ENCODE measurements at places on chromosomes 16 and 17.

DNA sequence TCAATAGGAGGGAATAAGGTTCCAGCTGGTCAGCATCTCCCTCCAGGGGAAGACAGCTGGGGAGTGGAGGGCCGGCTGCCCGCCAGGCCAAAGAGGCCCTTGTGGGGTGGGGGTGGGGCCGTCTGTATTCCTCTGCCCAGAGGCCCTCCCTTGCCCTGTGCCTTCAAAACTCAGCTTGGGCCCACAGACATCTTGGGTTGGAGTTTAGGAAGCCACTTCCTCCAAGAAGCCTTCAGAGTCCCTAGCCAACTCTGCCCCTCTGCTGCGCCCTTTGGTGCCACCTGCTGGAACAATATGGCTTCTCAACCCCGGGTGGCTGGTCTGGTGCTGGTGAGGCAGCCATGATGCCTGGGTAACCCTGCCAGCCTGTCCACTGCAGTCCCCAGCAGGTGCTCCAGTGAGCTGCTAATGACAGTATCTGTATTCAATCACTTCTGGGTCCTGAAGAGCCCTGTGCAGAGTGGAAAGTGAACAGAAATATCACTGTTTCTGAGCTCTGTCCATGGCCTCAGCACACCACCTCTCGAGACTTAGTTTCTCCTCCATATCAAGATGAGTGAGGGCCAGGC, 16.7 kb downstream of the HSD11B2 start:
- DNase-seq = peak; percentile 33

GRCh38 chr16:86925067-86925791, 346.9 kb downstream of the FOXL1 start:
- DNase-seq = no peak

DNA sequence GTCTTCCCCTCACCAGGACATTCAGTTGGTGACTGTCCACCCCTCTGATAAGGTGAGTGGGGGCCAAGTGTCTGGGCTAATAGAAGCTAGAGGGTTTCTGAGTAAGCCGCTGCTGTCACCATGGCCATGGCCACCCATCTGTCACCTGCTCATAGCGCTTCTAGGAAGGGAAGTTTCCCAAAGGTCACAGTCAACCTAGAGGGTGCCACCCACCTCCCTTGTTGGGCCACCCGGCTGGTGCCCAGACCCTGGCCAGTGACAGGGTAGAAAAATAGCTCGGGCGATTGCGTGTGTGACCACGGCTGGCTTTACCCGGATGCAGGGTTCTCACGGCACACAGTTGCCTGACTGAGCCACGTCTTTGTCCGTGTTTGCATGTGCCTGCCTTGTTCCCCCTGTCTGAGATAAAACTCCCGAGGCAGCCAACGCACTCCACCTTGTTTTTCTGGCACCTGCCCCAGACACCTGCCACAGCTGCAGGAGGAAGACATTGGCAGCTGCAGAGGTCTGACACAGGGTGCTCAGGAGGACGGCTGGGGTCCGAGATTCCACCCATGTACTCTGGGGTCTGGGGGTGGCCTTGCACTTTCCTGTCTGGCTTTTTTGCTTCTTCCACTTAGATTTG, 809 bp downstream of the PIRT start:
- no peak for DNase-seq

- DNase-seq = no peak
Measured at GRCh38 chr16:49701789-49702494, 154.0 kb downstream of the ZNF423 start.

GRCh38 chr17:63665527-63666214, 34.3 kb downstream of the LIMD2 start:
- DNase-seq = no peak

- DNase-seq = no peak
Measured at GRCh38 chr16:23316232-23316631, 14.1 kb downstream of the SCNN1B start.

DNA sequence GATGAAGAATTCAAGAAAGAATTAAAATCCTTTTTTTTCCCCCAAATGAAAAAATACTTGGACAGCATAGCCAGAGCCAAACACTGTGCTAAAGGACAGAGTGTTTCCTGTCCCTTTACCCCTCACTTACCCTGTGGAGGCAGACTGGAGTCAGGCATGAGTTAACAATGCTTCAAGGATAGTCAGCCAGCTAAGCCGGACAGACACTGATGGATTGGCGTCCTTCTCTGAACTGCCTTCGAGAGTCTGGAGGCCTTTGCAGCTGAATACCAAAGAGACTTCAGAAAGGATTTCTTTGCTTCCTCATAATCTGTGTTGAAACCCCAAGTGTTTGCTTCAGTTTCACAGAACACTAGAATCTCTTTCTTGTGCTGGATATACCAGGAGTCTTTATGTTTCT, 4.6 kb downstream of the METTL9 start:
- no peak for DNase-seq

DNA sequence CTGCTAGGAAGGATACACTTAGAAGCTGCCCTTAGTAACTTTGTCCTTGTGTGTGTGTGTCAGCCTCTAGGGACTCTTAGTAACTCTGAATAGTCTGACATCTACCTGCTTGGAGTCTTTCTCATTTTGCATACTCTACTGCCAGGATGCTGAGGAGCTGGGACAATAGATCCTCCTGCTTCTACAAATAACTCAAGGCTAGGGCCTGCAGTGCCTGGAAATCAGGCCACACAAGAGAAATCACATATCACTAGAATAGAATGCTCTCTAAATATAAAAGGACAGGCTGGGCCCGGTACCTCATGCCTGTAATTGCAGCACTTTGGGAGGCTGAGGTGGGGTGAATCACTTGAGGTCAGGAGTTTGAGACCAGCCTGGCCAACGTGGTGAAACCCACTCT, 38.5 kb upstream of the SLC25A19 start:
- DNase-seq = no peak

DNA sequence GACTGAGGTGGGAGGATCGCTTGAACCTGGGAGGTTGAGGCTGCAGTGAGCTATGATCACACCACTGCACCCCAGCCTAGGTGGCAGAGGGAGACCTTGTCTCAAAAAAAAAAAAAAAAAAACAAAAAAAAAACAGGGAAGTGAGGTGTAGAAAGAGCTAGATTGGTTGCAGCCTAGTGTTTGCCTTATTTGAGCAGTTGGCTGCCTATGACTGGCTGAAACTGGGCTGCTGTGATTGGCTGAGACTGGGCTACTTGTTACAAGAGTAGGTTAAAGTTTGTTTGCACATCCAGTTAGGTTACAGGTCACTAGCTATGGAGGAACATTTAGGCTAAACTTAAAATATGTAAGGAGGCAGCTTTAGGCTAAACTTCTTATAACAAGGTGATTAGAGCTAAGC, 5.7 kb downstream of the DHRS7B start:
- DNase-seq = no peak

GRCh38 chr17:43784068-43784467, 3.8 kb downstream of the CFAP97D1 start:
- no peak for DNase-seq

GRCh38 chr17:4249452-4250029, 14.2 kb downstream of the ANKFY1 start:
- no peak for DNase-seq

- DNase-seq = no peak
Measured at GRCh38 chr17:15918661-15919259, 26.2 kb upstream of the ADORA2B start.

GRCh38 chr16:78638371-78638770, 538.9 kb downstream of the WWOX start:
- DNase-seq = no peak

- DNase-seq = no peak
Measured at GRCh38 chr16:68577352-68577853, 38.3 kb downstream of the ZFP90 start.

DNA sequence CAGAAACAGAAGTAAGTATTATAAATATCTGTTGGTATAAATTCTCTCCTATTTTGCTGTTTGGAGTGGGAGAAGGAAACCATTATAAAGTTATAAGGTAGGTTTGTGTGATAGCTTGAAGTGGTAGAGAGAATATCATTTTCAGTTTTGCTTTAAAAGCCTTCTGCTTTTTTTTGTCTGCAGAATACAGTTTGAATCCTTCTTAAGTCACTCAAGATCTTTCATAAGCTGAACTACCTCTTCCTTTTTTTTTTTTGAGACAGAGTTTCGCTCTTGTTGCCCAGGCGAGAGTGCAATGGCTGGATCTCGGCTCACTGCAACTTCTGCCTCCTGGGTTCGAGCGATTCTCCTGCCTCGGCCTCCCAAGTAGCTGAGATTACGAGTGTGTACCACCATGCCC, 9.0 kb downstream of the ATAD5 start:
- no peak for DNase-seq

DNA sequence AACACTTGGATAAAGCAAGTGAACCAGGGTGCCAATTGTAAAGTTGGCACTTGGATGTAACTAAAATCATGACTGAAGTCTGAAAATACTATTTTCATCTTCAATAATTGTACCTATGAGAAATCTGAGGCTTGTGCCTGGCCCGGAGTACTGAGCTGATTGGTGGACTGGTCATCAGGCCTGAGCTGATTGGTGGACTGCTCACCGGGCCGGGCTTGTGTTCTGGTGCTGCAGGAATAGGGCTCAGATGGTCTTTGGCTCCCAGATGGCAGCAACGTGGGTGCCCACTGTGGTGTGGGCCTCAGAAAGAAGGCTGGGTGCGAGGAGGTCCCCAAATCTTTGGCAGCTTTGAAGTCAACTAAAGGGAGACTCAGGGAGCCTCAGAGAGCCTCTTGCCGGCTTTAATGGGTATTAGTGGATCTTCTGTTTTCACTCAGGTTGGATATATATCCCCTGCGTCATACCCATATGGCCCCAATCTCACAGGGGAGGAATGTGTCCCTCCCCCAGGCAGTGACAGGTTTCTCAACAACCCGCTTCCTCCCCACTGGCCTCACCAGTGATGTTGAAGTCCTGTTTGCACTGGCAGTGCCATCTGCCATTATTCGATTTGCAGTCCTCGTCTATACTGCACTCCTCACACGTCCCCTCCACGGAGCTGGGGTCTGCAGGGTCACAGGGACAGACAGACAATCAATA, 4.7 kb downstream of the UMOD start:
- no peak for DNase-seq

- DNase-seq = no peak
Measured at GRCh38 chr16:11022002-11022401, 77.6 kb downstream of the CLEC16A start.

- no peak for DNase-seq
Measured at GRCh38 chr17:3594976-3595375, 14.2 kb downstream of the TRPV1 start.

- DNase-seq = no peak
Measured at GRCh38 chr16:84841787-84842300, 22.1 kb downstream of the CRISPLD2 start.

DNA sequence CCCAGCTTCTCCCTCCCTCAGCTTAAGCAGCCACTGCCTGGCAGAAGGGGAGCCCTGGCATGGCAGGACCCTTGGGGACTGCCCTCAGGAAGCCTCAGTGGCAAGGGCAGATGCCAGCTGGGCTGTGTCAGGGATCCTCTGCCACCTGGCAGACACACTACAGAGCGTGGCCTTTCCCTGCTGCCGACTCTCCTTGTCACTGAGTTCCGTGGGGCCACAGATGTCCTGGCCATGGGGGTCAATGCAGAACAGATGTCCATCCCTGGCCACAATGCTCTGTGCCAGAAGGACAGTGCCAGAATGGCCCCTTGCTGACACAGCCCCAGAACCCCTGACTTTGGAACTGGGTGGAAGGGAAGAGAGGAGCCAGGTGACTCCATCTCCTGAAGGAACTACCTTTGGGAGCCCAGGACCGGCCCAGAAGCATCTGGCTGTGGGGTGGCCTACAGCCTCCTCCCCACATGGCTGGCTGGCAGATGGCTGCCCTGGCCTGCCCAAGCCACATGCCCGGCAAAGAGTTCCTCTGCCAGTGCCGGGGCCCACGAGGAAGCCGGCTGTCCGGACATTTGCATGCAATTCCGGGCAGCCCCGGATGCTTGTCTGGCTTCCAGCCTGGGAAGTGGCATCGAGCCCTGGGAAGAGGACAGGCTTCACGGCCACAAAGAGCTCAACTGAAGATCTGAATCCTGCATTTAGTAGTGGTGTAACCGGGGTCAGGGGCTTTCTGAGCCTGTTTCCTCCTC, 24.1 kb downstream of the NPTX1 start:
- DNase-seq = no peak

DNA sequence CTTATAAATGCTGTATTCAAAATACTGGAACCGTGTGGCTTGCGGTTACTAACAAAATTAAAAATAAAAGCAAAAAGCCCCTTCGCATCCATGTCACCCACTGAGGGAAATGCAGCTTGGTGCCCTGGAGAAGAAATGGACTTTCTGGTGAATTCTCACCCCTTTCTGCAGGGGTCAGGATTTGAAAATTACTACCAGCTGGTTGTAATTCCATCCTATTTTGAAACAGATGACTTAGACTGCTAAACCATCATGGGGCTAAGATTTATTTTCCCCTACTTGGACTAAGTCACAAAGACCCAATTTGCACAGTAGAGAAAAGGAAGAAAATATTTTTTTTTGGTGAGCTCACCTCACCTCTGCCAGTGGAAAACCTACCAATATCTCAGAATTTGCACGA, 111.4 kb upstream of the MYOCD start:
- no peak for DNase-seq

DNA sequence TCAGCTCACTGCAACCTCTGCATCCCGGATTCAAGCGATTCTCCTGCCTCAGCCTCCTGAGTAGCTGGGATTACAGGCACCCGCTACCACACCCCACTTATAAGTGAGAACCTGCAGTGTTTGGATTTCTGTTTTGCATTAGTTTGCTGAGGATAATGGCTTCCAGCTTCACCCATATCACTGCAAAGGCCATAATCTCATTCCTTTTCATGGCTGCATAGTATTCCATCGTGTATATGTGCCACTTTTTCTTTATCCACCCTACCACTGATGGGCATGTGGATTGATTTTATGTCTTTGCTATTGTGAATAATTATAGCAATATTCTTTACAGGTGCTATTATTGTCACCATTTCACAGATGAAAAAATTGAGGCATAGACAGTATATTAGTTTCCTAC, 301.0 kb upstream of the MAF start:
- DNase-seq = no peak

- DNase-seq = no peak
Measured at GRCh38 chr17:9908649-9909042, 3.6 kb upstream of the RCVRN start.

GRCh38 chr17:57445772-57446472, 189.6 kb downstream of the MSI2 start:
- no peak for DNase-seq

GRCh38 chr17:17351901-17352781, 49.0 kb downstream of the NT5M start:
- no peak for DNase-seq

Measured in effector CD4-positive, alpha-beta T cell (primary cell).